ENCODE measurements at places on chromosomes 4 and X.
A peak's percentile ranks its signal among the peaks of the same experiment; 100 is the strongest.

- DNase-seq, result no peak
Measured at GRCh38 chr4:59818656-59819055, 1381.5 kb upstream of the ADGRL3 start.

GRCh38 chr4:20543131-20543530 is 157.1 kb upstream of the PACRGL start:
- no peak for DNase-seq

GRCh38 chr4:176270669-176271068 is 1.6 kb upstream of the ASB5 start:
- no peak for DNase-seq

DNA sequence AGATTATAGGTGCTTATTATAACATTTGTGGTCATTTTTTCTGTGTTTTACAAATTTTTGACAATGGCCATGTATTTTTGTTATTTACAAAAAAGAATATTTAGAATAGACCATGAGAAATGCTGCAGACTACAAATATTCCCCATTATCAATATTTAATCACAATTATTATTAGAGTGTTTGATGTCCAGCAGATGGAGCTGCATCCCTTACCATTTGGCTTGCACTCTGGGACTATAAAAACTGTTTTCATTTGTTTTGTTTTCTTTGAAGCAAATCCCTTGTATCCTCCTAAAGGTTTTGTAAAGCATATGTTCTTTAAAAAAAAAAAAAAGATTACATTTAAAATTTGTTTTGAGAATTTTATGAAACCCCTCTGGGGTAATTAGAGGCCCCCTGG is 85.6 kb upstream of the CXorf66 start:
- DNase-seq, result no peak

DNA sequence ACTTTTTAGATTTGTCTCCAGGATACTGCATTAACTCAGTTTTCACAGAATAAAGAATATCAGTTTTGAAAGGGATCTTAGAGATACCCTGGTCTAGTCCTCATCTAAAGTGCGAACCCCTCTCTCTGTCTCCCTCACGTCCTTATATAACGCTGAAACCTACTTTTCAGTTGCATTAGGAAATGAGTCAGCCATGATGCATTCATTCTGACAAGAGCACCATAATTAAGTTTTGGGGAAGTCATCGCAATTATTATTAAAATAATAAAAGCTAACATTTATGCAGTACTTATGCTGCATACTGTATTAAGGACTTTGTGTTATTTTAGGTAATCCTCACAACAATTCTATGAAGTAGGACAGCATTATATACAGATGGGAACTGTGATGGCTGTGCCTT is 116.1 kb downstream of the REELD1 start:
- DNase-seq, result no peak

GRCh38 chr4:95778666-95779065 is 61.2 kb upstream of the PDHA2 start:
- DNase-seq, result no peak

DNA sequence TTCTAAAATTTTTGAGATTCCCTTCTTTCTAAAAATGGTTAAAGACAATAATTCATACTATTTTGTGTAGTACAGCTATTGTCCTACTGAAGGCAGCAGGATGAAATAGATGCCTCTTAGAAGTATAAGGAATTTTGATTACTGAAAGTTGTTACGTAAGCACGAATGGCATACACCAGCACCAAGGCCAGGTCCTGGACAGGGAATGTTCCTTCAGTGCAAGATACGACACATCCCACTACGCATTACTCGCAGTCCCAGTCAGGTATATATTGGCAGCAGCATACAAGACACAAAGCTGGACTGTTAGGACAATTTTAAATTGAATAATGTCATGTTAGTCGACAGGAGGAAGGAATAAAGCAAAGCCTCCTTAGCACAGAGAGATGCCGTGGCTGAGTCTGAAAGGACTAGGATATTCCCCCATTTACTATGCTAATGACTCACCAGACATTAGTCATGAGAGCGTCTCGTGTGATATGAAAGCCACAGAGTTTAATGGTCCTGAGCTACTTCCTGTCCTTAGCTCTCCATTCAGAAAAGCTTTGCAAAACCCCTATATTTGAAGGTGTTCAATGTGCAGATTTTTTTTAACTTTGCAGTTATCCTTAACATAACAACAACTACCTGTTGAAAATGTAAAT is 504.3 kb downstream of the FAM133A start:
- no peak for DNase-seq

- no peak for DNase-seq
Measured at GRCh38 chr4:108954880-108955279, 192.0 kb upstream of the ETNPPL start.

GRCh38 chrX:38236901-38237615 is 16.4 kb upstream of the SRPX start:
- no peak for DNase-seq

DNA sequence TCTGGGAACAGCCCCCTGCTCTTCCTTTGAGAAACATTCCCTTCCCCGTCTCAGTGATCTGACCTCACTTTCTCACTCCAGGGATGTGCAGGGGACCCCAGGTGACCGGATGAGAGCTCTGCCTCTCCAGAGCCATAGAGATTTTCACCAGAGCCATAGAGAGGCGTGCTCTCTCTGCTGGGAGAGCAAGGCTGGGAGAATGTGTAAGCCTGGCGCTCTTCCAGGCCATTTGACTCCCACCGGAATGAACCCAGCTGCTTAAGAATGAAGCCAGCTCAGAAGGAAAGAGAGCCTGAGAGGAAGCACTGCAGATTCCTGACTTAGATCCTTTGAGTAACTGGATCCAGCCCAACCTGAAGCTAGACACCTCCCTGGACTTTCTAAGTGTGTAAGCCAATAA is 106.4 kb downstream of the DHX15 start:
- DNase-seq, result no peak

DNA sequence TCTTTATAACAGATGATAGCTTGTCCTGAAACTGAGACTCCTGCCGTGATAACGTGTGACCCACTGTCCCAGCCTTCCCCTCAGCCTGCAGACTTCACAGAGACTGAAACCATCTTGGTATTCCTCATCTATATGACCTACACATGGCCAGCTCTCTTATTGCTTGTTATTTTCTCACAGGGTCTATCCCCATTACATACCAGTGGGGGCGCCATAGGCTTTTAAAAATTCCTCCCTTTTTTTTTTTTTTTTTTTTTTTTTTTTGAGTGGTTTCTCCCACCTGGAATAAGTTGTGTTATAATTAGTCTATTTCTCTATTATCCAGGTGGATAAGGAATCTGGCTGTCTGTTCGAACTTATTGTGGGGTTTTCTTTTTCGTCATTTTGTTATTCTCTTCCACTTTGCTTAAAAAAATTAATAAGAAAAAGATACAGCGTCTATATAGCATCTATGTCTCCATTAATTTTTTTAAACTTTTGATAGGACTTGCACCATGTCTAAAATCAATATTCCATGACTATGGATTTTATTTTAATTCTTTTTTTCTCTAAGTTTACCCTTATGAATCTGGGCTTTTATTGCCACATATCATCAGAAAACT is 47.2 kb downstream of the GYG2 start:
- no peak for DNase-seq

DNA sequence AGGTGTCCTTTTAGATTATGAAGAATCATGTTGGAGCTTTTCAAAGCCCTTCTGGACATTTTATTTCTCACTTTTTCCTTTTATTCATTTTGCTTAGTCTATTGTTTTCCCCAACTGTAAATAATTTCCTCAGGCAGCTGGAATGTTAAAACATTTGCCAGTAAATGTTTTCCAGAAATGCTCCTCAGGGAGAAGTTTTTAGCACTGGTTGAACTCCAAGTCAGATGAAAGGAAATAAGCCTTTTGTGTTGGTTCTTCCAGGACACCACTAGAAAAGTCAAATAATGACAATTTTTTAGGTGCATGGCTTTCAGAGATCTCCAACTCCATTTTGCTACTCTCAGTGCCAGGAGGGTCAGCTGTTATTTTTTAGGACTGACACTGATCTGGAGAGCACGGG is 127.9 kb downstream of the IL13RA2 start:
- DNase-seq, result no peak

DNA sequence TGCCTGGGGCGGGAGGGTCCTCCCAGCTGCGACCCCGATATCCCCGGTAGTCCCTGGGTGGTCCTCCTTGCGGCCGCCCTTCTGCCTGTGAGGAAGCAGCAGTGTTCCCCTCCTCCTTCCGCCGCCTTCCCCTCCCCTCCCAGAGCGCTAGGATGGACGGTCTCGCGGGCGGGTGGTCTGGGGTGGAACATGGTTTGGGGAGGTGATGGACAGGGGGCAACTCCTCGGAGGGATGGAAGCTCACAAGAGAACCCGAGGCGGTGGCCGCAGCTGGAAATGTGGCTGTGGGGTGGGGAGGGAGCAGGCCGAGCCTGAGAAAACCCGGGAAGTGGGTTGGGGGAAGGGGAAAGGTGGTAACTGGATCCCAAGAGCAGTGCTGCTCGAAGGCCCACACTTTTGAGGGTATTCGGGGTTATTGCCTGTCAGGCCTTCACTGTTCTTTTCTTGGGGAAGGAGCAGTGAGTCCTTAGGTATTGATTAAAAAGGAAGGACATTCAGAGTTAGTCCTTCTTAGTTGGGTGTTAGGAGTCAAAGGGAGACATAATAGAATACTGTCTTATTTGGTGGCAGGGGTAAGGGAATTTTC is 581 bp downstream of the UBE2K start:
- no peak for DNase-seq

GRCh38 chr4:174320494-174321199 is 36.9 kb downstream of the CEP44 start:
- DNase-seq, result no peak

GRCh38 chrX:11129534-11130105 is 18.5 kb downstream of the HCCS start:
- DNase-seq, result no peak

- no peak for DNase-seq
Measured at GRCh38 chrX:135114392-135114791, 5.9 kb downstream of the ETDB start.

GRCh38 chr4:153521478-153521877 is 55.3 kb downstream of the TMEM131L start:
- peak; percentile 25 for DNase-seq

GRCh38 chr4:7910952-7911578 is 28.6 kb downstream of the AFAP1 start:
- no peak for DNase-seq

DNA sequence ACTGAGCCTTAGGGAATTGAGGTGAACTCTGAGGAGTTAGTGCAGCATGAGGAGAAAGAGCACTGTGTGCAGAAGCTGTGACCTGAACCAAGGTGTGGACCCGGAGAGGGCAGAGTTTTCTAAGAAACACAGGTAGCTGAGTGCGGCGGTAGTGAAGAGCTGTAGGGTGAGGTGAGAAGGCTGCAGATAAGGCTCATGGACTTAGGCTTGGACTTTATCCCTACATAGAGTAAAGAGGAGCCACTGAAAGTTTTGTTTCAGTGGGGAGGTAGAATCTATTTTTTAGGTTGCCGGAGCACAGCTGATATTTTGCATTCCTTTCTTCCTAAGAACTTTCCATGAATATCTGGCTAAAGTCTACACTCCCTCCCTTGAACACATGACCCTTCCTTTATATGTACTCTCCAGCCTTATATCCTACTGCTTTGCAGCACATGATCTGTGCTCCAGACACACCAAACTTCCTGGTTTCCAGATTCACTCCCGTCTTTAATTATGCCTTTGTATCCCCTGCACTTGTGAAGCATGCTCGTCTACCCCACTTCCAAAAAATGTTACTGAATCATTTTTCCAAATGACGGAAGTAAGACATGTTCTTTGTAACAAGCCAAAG is 10.6 kb upstream of the PGRMC2 start:
- DNase-seq, result no peak

DNA sequence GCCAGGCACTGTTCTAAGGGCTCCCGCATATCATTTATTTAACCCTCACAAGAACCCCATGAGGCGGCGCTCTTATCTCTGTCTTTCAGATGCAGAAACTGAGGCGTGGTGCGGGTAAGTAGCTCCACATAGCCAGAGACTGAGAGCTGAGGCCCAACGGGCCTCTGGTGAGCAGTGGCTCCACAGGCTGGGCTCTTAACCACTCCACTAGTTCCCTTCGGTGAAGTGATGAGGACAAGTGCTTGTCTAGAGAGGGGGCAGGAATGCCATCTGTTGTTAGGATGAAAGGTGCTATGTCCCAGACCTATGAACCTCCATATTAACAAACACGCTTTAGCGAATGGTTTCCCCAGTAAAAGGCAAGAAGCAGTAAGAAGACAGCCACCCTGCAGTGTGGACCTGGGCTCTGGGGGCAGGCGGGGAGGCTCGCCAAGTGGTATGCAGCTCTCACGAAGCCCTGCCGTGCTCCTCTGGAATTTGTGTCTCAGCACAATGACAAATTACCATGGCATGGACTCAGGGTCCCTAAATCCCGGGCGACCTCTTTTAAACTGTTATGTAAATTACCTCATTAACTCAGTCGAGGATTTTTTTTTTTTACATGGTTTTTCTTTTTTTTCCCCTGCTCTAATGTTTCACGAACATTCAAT is 20.9 kb upstream of the S100G start:
- DNase-seq, result no peak

DNA sequence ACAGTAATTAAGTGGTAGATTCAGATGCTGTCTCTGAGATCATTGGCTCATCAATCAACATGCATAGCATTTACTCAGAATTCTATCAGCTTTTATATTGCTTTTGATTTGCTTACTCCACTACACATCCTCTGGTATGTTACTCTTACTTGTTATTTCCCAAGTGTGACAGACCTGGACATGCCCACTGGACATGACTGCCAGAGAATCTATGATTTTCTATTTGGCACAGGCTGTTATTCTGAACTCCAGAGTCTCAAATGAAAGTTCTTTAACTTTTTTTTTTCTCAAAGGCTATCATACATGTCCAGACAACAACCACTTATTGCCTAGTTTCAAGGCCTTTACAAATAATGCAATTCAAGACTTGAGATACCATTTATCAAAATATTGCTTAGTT is 116.1 kb upstream of the ARHGAP24 start:
- DNase-seq, result no peak

- DNase-seq, result no peak
Measured at GRCh38 chrX:104668550-104668949, 102.6 kb downstream of the IL1RAPL2 start.

- DNase-seq, result no peak
Measured at GRCh38 chr4:186032259-186032658, 36.7 kb upstream of the TLR3 start.

GRCh38 chrX:31092970-31093638 is 21.3 kb upstream of the FTHL17 start:
- no peak for DNase-seq

- no peak for DNase-seq
Measured at GRCh38 chr4:141913928-141914327, 277.5 kb downstream of the IL15 start.

- DNase-seq, result no peak
Measured at GRCh38 chr4:15005474-15006115, 3.3 kb downstream of the CPEB2 start.

DNA sequence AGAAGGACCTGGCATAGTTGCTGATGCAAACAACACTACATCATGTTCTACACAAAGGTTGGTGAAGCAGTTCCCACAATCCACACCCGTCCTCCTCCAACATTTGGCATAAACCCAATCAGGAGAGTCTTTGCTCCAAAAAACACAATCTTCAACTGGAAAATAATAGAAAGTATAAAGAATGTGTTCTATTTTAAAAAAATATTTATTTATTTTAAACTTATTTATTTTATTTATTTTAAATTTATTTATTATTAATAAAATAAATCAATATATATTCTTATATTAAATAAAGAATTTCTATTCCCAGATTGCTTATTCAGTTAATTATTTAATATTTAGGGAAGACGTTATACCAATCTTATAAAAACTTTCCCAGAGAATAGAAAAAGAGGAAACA is 1753.7 kb upstream of the AGA start:
- no peak for DNase-seq

Measured in CD4-positive, alpha-beta T cell (primary cell).